ENCODE measurements at places on chromosomes 7 and 10.

- no peak for DNase-seq
Observed at GRCh38 chr10:84269773-84270172, 24.9 kb downstream of the RGR start.

DNA sequence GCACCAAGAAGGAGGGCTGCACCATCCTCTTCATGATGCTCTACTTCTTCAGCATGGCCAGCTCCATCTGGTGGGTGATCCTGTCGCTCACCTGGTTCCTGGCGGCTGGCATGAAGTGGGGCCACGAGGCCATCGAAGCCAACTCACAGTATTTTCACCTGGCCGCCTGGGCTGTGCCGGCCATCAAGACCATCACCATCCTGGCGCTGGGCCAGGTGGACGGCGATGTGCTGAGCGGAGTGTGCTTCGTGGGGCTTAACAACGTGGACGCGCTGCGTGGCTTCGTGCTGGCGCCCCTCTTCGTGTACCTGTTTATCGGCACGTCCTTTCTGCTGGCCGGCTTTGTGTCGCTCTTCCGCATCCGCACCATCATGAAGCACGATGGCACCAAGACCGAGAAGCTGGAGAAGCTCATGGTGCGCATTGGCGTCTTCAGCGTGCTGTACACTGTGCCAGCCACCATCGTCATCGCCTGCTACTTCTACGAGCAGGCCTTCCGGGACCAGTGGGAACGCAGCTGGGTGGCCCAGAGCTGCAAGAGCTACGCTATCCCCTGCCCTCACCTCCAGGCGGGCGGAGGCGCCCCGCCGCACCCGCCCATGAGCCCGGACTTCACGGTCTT is 1.9 kb downstream of the FZD1 start:
- DNase-seq = peak; percentile 30

DNA sequence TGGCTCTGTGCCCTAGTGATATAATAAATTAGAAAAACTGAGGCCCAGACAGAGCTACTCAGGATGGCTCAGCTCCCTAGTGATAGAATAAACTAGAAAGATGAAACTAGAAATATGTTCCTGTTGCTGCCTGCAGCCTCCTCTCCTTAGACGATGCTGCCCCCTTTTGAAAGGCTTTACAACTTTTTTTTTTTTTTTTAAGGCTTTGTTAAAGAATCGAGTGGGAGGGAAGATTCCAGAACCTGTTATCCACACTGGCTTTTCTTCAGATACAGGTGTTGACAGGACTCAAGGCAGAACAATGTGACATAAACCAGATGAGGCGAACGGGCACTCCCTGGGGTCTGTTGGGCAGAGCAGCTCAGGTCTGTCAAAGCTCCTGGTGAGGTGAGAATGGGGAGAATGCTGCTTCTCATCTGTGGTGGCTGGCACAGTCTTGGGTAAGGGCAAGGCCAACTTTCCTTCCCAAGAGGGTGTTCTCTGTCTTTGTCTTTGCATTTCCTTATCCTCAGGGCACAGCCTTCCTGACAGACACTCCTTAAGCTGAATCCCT is 175.1 kb downstream of the COBL start:
- DNase-seq = peak; percentile 20

DNA sequence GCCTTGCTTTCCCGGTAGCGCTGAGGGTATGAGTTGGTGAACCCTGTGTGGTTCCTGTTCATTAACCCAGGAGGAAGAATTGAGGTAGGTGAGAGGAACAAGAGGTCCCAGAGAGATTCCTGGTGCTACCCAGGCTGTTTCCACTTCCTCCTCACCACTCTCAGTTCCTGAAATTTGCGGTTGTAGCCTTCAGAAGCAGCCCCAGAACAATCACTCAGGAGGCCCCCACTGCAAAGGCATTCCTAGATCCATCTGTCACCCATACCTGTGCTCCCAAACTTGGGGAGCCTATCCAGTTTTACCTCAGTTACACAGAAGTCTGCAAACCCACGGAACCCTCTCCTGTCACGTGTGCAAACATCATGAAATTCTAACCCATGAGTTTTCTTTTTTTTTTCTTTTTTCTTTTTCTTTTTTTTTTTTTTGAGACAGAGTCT is 9.0 kb upstream of the PIP4K2A start:
- no peak for DNase-seq

DNA sequence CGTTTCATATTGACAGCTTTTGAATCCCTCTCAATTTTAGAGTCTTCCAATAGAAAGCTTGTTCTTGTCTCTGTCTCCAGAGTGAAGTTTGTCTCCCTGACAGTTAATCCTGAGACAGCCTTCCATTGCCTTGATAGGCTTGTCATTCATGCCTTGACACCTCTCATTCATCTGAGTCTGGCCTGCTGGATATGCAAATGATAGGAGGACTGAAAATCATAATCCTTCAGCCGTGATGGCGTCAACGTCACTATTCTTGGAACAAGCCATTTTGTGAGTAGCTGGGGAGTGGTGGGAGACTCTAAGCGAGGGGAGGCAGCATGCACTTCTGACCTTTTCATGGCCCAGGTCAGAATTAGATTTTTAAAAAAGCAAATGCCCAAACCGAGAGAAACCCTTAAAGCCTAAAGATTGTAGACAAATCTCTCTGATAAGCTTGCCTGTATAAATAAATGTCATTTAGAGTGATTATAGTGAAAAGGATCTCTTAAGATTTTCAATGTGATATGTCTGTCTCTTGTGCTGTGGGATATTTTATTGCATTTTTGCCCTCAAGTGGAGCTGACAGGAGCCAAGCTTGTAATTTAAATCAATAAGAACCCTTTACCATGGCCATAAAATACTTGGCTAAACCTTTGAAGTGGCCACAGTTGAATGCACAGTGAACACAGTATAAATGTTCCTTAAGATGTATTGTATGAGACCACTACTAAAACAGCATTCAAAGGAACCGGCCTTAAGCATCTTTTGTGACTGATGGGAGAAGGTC is 148.8 kb downstream of the SNX10 start:
- DNase-seq = no peak

- DNase-seq = no peak
Observed at GRCh38 chr7:85010306-85010705, 176.6 kb downstream of the SEMA3D start.

GRCh38 chr7:41529831-41530230 is 173.1 kb downstream of the INHBA start:
- no peak for DNase-seq

DNA sequence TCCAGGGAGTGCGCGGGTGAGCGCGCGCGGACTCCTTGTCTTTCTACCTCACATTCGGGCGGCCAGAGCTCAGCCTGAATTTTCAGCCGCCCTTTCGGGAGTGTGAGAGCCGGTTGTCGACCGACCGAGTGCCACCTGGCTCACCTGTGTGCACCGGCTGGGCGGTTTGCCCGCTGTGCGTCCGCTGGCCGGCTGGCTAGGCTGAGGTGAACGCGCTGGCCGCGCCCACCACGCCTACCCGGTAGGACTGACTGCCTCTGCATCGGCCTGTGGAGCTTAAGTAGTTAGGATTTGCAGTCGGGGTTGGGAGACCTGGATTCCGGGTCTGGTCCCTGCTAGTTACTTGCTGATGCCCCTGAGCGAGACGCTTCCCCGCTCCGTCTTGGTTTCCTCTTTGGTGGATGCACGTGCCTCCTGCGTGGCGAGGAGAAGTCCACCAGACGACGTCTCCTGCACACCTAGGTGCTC is 553 bp downstream of the TSPAN15 start:
- DNase-seq = no peak

DNA sequence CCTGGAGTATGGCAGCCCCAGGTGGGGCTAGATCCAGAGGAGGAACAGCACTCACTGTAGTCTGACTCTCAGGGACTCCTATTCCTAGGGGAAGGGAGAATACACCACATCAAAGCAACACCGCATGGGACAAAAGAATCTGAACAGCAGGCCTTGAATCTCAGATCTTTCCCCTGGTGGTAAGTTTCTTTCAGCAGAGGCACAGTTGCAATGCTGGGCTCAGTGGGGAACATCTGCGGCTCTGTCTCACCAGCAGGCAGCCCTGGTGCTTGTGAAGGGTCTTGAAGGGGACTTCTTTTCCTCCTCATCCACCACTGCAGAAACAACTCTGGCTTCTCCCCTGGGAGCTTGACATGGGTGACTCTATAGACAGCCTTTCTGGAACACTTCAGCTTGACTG is 111.2 kb upstream of the ARHGAP21 start:
- no peak for DNase-seq

DNA sequence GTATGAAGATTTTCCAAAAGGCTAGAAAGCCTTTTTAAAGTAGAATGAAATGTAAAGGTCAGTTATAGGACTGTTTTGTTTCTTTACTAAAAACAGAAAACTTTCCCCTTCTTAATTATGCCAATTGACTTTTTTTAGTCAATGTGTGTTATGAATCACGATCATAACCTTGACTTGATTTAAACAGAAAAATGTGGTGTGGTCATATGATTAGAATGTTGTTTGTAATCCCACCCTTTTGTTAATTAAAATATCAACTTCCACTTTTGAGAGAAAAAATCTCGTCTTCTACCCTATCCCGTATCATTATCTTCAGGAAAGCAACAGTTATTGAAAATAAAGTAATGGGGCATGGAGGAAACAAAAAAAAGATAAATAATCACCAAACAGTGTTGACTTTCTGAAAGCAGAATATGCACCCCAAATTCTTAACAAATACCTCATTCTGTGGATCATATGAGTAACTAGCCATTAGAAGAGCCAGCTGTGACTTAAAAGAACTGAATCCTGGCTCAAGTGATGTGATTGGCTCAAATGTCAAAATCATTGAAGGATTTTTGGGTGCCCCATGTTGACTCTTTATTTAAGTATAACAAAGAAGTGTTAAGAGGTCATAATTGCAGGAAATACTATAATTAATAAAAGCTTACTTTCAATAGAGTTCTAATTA is 32.3 kb upstream of the SLC16A12 start:
- DNase-seq = no peak

DNA sequence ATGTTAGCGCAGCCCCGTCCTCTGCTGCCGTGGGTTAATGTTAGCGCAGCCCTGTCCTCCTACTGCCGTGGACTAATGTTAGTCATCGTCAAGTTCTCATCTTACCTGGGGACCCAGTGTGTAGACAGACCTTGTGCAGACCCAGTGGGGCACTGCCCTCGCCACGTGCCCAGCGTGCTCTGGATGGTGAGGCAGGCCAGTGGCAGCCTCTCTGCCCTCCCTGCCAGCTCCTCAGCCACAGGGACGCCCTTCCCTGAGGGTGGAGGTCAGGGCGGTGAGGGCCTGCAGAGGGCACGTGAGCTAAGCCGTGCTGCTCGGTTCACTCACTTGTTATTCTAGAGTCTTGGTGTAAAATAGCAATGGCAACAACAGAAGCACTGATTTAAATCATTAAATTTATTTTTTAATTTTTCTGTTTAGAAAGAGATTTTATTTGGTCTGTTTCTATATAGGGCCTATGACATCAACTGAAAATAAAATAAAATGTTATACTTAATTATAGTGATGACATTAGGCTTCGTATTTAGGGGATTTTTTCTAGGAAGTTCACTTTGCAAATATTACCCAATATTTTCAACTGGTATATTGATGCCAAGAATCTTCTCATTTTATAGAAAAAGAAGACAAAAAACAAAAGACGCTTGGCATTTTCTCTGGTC is 48.4 kb downstream of the NKX6-2 start:
- DNase-seq = no peak

DNA sequence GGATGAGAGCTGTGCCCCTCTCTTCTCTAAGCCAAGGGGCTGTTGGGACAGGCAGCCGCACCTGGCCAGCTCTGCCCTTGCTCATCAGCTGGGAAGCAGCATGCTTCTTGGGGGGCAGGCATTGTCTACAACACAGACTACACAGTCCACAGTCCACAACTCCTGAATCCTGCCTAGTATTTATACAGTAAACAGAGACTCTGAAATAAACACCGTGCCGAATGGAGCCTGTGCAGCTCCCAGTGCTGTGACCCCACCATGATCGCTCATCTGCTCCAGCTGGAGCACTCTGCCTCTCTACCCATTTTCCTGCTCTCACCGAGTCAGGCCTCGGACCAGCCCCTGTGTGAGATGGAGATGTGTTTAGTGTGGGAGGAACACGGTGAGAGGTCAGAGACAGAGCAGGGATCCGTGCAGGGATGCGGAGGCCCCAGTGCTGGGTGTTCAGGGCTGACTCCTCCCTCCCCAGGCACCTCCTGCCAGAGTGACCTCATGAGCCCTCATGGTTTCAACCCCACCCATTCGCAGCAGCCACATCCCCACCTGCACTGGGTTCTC is 608.0 kb downstream of the DNAJB6 start:
- DNase-seq = no peak

- peak; percentile 61 for DNase-seq
Observed at GRCh38 chr10:105706281-105707026, 1065.4 kb downstream of the SORCS3 start.

DNA sequence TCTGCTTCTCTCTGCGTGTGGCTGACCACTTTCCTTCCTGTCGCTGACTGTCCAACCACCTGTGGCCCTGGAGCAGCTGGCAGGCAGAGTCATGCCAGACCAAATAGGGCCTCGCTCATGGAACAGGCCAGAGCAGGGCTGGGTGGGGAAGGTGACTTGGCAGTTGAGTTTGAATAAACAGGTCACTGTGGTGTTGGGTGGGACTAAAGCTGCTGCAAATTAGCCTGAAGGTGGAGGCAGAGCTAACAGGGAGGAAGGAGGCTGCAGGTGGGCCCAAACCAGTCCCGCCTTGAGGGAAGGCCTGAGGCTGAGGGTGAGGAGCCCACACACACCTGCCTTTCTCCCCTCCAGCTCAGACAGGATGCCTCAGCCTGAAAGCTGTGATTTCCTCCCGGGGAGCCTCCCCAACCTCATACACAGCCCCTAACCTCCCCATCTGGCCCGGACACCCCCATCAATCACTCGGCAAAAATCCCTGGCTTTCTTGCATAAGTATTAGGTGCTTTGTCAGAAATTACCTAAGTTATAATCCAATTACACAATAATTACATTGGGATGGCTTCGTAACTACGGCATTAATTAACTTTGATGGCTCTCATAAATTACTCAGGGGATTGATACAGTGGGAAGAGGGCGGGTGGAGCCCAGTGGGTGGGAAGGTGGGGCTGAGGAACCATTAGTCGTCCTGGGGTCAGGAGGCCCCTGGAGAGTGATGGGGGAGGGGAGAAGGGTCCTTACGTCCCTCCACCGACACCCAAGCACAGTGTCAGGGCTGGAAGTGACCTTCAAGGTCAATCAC is 97.7 kb upstream of the PCBD1 start:
- peak; percentile 45 for DNase-seq

DNA sequence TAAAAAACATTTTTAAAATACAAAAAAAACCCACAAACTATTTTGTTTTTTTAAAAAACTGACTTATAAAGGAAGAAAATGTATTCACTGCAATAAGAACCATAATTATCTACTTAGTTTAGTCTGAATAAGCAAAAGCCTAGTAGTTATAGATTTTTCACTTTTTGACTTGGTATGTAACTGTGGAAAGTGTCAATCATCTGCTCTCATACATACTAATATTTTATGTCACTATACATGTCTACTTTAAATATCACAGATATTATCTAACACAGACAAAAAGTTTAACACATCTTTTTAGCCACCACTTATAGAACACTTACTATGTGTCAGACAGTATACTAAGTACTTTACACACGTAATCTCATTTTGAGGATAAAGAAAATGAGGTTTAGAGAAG is 3.2 kb upstream of the JMJD1C start:
- DNase-seq = no peak
